Ureter (tissue), 1 donor: ENCODE measurements at places on chromosomes 6 and 20. TPM values are rescaled to one million over a fixed set of nuclear protein-coding genes. Genes with fewer than 3 reads are reported as not detected.

The SRC gene
- 166 TPM for total RNA-seq

The VGLL2 gene
- total RNA-seq = not detected

The ACSS2 gene
- total RNA-seq = 45.8 TPM

The ADGRG6 gene
- 145 TPM for total RNA-seq

The TBXT gene
- total RNA-seq = not detected

The STAU1 gene
- 88.1 TPM for total RNA-seq

The ATP6V1G2 gene
- total RNA-seq = 0.65 TPM

The RAD21L1 gene
- total RNA-seq = not detected

- DNase-seq = no peak
These were observed 53.4 kb downstream of the FAM83B start for GRCh38 chr6:54899986-54900385.

- DNase-seq = no peak
These were observed 36.6 kb downstream of the MTRES1 start for GRCh38 chr6:107064579-107065065.

DNA sequence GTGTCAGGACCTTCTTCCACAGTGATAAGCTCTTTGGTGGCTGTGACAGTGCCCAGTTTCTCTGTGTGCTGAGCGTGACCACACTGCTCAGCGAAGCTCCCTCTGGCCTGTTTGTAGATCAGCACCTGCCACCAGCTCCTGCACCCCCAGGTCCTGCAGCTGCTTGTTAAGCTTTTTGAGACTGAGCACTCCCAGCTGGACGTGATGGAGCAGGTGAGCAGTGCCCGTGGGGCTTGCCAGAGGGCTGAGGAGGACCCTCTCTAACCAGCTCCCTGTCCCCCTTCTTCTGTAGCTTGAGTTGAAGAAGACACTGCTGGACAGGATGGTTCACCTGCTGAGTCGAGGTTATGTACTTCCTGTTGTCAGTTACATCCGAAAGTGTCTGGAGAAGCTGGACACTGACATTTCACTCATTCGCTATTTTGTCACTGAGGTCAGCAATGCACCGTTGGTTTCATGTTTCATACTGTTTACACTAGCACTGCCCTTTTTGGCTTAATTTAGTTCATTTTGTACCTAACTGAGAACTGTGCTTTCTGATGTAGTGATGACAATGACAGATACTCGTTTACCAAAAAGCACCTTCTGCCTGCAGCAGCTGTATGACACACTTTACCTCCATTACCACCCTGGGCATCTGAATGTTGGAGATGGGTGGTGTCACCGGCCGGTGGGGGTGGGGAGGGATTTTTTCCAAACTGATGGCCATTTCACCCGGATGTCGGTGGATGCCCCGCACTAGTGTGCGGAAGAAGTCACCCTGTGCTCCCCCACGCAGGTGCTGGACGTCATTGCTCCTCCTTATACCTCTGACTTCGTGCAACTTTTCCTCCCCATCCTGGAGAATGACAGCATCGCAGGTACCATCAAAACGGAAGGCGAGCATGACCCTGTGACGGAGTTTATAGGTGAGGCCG lies 12.5 kb downstream of the NELFCD start:
- DNase-seq = no peak

- no peak for DNase-seq
These were observed 14.2 kb downstream of the ARID1B start for GRCh38 chr6:156791320-156791850.

DNA sequence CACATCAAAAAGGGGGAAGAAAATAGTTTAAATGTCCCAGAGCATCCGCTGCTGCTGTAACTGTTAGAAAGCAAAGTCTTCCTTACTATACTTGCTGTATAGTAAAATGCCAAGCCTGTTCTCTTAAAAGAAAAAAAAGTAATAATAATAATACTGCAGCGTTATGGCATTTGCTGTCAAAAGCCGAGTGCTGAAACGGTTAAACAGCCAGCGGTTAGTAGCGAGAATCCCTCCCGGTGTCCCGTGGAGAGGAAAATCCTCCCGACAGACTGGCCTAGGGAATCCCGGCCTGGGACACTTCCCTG lies 19.5 kb upstream of the NFATC2 start:
- no peak for DNase-seq

DNA sequence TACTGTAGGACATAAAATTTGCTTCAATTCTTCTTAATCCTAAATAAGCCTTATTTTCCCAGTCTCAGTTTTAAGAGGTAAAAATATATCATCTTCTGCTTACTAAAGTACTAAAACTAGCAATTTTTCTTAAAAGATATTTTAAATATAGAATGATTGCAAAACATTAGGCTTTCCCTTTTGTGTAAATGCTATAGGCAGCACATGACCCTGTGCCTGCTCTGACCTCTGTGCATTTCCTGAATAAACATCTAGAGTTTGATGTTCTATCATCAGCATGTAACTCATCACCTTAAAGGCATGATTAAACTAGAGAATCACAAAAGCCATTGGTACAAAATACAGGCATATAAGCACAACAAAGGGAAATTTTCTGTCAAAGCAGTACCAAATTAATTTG lies 422.7 kb downstream of the TFAP2B start:
- no peak for DNase-seq

GRCh38 chr20:37651932-37652331 lies 41.9 kb upstream of the CTNNBL1 start:
- peak; percentile 49 for DNase-seq

GRCh38 chr6:22106961-22107360 lies 189.9 kb downstream of the PRL start:
- no peak for DNase-seq

DNA sequence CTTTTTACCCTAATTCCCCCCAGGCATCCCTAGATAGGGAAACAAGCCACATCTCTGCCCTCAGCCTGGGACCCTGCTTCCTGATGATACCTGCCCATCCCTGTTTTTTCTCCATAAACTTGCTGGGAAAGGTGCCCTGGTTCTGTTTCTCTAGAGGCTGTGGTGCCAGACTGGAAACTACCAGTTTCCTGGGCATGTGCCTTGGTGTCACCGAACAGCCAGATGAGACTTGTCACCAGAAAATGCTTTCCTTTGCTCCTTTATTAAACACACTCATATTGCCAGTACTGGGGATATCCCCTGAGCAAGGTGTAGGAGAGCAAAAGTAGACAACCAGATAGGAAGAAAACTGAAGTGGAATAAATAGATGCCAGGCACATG lies 16.8 kb downstream of the SRSF3 start:
- DNase-seq = no peak

DNA sequence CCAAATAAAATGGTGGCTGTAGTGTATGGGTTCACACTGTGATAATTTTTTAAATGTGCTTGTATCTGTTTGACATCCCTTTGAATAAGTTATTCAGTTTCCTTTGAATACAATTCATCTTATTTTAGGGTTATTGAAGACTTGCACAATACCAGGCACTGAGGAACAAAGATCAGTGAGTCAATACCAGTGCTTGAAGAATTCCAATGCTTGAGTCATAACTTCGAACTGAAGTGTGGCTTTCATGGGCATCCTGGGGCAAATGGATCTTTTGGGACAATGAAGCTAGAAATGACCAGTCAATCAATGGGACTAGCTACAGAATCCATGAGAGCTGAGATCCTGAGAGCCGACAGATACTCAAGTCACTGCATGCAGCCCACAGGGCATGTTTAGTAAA lies 349.9 kb upstream of the FLRT3 start:
- no peak for DNase-seq

DNA sequence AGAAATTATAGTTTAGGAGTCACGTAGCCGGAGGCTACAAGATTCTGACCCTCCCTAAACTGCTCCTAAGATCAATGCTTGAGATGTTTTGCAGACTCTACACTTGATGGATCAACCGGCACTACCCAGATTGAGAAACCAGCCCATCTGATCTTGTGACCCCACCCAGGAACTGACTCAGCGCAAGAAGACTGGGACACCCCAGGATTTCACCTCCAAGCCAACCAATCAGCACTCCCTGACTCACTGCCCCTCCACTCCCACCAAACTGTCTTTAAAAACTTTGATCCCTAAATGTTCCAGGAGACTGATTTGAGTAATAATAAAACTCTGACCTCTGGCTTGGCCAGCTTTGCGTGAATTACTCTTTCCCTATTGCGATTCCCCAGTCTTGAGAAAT lies 99.8 kb downstream of the OPRM1 start:
- DNase-seq = no peak

DNA sequence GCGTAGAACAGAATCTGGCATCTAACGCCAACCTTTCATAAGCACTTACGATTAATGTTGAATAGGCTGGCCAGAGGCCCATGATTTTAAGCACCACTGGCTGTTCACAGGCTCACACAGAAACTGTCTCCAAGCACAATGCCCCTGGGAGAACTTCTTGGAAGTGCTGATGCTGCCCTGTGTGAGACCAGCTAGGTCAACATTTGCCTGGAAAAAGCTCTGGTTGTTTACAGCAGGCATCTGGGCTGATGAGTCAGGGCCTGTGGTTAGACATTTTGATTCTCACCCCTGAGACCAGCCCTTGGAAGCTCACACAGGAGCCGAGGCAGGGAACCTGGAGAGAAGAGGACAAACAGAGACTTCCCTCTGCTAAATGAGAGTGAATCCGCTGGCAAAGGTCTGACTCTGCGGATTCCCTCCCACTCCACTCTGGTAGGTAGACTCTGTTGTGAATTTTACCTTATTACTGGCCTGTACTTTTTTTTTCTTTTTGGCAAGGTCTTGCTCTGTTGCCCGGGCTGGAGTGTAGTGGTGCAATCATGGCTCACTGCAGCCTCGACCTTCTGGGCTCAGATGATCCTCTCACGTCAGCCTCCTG lies 6.8 kb upstream of the SULF2 start:
- DNase-seq = peak; percentile 71

DNA sequence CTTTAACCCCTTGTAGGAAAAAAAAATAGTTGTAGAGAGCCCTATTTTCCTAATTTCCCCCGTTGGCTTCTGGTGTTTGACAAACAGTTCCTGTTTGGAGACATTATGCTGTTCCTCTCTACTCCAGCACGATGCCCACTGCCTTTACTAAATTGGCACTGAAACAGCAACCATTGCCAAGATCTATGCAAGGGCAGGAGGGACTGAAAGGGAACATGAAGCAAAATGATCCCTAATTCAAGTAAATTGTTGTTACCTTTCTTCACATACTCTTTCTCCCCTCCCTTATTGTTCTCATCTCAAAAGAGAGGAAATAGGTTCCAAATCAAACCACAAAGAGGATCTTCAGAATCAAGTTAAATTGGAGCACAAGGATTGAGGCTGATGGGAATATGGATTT lies 764.1 kb upstream of the MMS22L start:
- DNase-seq = no peak

GRCh38 chr6:7165002-7165889 lies 57.5 kb downstream of the RREB1 start:
- no peak for DNase-seq

- no peak for DNase-seq
These were observed 301.1 kb downstream of the TAF4 start for GRCh38 chr20:61764471-61765025.

DNA sequence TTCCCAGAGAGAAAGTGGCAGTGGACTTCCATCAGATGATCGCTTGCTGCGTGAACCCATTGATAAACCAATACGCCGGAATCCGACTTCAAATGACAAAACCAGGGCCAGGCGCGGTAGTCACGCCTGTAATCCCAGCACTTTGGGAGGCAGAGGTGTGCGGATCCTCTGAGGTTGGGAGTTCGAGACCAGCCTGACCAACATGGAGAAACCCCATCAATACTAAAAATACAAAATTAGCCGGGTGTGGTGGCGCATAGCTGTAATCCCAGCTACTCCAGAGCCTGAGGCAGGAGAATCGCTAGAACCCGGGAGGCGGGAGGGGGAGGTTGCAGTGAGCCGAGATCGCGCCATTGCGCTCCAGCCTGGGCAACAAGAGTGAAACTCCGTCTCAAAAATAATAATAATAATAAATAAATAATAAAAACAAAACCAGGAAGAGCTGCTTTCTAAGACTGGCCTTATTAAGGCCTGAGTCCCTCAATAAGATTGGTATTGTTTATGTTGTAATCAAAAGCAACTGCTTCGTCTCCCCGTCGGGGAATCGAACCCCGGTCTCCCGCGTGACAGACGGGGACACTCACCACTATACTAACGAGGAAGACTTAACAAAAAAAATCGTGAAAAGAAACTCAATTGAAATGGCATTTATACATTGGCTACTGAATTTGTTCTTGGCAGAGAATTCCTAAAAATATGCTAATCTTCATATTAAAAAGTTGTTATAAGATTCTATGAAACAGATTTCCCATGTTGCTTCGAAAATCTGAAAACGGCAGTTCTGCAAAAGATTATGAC lies 110.2 kb upstream of the ZNF184 start:
- DNase-seq = no peak

DNA sequence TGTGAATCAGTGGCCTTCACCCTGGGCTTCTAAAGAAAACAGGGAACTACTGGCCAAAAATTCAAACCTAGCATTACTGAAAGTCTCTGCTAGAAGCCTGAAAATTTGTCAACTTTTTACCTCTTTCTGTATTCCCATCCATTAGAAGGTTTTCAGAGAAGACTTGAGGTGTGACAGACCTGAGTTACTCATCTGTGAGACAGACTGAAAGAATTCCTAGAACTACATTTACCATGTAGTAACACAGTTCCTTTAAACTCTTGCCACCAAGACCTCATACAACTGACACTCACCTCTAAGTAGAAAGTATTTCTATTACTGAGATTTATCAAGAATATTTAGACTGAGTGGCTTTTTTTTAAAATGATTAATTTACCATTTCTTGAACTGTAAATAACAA lies 4.5 kb downstream of the DPM1 start:
- DNase-seq = no peak

DNA sequence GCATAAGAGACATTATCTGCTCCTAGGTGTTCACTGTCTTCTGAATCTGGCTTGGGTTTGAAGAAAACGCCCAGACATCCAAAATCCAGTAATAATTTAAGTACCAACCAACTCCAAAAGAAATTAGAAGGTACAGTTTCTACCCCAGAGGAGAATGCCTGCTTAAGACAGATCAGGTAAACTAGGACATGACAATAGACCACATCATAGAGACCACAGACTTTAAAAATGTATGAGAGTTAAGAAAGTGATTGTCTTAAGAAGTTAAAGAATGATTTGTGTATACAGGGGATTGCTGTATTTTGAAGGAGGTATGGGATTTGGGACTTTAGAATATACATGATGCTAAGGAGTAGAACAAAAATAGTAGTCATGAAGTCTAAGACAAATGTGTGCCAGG lies 120.8 kb upstream of the EDN1 start:
- DNase-seq = no peak

DNA sequence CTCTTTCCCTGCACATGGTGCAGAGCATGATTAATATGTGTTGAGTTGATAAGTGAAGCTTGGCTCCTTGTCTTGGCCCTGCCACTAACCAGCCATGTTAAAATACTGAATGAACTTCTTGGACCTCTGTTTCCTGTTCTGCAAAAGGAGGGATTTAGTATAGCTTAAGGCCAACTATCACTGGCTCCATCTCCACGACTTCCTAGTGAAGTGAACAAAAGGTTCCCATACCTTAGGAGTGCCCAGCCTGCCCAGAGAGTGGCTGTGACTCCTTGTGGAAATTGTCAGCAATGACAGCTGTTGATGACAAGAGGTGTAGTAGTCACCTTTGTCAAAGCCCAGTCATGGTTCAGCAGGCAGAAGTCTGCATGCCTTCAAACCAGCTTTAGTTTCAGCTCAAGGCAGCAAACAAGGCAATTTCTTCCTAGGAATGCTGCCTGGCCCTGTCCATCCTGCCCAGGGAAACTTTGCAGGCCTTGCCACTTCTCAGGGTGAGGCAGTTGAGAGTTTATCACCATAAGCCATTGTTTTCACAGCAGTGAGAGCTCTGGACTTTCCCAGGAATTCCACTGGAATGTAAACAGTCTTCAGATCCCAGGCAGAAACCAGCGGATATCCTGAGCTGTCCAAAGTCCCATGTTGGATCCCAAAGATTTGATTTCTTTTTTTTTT lies 169.7 kb upstream of the TNFAIP3 start:
- no peak for DNase-seq
